ENCODE measurements at places on chromosomes 5 and 9.

GRCh38 chr5:160750938-160751657, 100.9 kb downstream of the ATP10B start:
- DNase-seq: no peak

DNA sequence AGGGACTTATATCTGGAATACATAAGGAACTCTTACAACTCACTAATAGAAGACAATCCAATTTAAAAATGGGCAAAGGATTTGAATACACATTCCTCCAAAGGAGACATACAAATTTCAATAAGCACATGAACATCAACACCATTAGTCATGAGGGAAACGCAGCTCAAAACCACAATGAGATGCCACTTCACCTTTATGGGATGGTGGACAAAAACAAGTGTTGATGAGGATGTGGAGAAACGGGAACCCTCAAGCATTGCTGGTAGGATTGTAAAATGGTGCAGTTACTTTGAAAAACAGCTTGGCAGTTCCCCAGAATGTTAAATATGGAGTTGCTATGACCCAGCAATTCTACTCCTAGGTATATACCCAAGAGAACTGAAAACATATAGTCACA, 72.7 kb upstream of the IER5L start:
- DNase-seq: no peak

- peak; percentile 53 for DNase-seq
Observed at GRCh38 chr9:133048595-133048994, 13.2 kb upstream of the CEL start.

DNA sequence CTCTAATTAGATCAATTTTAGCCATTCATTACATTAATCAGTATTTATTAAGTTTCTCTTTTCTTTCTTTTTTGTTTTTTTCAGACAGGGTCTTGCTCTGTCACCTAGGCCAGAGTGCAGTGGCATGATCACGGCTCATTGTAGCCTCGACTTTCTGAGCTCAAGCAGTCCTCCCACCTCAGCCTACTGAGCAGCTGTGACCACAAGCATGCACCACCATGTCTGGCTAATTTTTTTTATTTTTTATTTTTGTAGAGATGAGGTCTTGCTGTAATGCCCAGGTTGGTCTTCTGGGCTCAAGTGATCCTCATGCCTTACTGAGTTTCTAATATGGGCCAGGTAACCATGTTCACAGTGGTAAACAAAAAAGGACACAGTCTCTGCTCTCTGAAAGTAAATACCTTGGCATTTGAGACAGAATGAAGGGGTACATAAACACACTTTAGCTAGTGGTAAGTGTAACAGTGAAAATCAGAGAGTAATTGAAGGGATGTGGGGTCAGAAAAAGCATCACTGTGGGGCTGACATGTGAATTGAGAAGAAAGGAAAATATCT, 336.3 kb downstream of the ADGRV1 start:
- DNase-seq: no peak

GRCh38 chr5:110338341-110339083, 388.0 kb downstream of the TMEM232 start:
- DNase-seq: no peak

DNA sequence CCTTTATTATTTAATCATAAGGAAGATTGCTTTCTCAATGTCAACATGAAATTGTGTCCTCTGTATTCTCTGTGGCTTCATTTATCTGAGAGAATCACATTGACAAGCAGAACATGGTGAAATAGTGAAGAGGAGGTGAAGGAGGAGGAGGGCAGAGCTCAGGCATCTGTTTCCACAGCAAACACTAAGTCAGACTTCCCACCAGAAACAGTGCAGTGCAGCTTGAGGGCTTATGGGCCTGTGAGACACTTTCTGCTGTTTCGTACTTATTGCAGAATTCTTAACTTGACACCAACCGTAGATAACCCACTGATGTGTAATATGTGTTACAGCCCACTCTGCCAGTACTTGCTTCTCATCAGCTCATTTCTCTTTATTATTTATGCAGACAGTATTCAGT, 386.3 kb downstream of the DIRAS2 start:
- no peak for DNase-seq

DNA sequence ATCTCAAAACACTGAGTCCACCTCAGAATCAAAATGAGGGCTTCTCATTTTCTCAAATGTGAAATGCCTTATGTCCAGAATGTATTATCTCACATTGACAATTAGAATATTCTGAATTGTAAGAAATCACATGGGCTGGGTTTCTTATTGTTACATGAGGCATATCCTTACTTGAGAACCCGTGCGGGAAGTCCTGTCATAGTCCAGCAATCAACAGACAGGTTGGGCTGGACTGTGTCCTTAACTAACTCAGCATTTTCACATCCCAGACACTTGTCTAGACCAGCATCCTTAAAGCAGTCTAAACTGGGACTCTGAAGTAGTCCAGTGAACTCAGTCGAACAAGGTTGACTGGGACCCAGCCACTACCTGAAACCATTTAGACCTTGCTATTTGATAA, 267.6 kb downstream of the CETN3 start:
- DNase-seq: no peak

DNA sequence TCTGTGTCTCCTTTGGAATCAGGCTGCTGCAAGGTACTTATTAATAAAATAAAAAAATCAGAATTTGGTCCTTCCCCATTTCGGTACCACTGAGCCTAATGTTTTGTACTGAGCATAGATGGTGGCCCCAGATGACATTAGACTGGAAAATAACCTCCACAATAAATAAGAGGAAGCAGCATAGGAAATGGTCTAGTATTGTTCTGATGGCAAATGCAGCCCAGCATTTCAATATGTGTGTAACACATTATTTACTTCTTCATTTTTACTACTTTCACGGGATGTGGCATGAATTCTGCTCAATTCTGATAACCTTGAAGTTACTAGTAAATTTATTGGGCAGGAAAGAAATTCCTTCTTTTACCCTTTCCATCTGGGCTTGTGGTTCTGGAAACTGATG, 295.6 kb downstream of the ADGRV1 start:
- DNase-seq: no peak

DNA sequence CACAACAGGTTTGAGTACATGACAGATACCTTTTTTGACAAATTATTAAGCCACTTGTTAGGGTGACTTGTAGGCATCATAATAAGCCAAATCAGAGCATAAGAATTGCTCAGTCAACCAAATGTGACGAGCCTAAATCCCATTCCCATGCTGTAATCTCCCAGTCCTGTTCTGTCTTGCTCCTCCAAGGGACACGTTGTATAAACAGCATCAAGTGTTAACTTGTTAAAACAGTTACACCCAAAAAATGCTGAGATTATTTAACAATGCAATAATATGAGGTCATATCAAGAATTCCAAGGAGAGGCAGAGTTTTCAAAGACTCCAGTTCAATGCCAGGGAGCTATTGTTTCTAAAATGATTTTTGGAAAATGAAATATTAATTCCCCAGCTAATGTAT, 76.2 kb downstream of the SH3TC2 start:
- no peak for DNase-seq

DNA sequence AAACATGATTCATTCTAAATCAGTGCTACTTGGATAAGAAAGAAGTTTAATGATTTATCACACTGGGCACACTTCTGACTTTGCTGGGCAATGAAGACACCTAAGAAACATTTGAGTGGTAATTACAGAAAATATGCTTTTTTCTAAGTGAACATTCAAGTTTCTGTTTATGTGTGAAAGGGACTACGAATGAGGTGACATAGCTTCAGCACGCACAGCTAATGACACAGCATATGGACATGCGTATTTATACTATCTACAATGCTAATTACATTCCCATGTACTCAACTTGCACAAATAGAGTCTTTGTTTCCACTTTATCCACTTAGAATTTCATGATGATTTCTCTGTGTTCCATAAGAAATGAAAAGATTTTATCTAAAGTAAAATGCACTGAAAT, 40.6 kb downstream of the FREM1 start:
- DNase-seq: no peak

GRCh38 chr5:124957063-124957462, 210.6 kb upstream of the ZNF608 start:
- DNase-seq: no peak

DNA sequence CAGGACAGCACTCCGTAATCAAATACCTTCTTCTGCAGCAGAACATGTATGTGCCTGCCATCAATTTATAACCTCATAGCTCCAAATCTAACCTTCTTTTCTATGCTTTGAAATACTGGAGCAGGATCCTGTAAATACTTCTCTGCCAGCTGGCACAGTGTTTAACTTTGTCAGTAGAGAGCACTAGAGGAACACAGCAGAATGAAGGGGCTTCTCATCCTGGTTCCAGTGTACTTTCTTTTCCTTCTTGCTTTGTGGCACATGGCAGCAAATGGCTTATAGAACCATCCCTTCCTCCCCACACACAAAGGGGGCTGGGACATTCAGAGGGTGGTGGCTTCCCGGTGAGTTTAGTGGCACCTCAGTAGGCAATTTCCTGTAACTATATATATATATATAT, 3.8 kb upstream of the FBXW11 start:
- DNase-seq: peak; percentile 11

DNA sequence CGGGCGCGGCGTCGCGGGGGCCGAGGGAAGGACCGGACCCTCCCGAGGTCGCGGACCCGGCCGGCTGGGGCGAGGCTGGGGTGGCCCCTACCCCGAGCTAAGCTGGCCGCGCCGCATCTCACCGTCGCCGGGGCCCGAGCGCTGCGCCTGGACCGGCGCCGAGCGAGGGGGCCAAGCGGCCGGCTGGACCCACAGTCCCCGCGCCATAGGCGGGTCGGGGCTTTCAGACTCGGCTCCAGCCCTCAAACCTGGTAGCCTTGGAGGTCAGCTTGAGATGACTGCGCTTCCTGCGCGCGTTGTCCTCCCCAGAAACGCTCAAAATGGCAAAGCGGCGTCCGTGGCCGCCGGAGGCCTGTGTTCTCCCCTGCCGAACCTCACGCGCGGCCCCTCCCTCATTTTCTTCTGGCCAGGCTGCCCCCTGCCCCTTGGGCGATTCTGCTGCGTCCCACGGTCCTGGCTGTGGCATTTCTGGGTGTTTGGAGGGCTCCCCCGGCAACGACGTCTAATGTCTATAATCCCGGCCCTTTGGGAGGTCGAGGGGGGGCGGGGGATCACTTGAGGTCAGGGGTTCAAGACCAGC, 8.7 kb upstream of the GRIN1 start:
- DNase-seq: no peak

DNA sequence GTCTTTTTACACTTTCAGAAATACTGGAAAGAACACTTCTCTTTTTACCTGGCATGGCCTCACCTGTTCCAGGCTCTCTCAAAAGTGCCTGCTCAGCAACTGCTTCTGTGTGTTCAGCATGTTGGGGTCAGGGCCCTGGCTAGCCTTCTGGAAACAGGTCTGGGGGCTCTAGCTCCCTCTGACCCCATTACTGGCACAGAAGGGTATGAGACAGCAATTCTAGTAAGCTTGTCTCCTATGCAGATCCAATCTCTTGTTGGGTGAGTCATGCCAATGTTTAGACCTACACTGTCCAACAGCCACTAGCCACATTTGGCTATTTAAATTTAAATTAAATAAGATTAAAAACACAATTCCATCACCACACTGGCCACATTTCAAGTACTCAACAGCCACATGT, 80.8 kb downstream of the MAPKAP1 start:
- DNase-seq: no peak

All from WERI-Rb-1 (cell line).